Stimulated activated CD4-positive, alpha-beta T cell treated with anti-CD3 and anti-CD28 coated beads, Interleukin-2, amount 100 ng/mL, for 24 hours (primary cell): ENCODE measurements at places on chromosomes 7 and 10.

DNA sequence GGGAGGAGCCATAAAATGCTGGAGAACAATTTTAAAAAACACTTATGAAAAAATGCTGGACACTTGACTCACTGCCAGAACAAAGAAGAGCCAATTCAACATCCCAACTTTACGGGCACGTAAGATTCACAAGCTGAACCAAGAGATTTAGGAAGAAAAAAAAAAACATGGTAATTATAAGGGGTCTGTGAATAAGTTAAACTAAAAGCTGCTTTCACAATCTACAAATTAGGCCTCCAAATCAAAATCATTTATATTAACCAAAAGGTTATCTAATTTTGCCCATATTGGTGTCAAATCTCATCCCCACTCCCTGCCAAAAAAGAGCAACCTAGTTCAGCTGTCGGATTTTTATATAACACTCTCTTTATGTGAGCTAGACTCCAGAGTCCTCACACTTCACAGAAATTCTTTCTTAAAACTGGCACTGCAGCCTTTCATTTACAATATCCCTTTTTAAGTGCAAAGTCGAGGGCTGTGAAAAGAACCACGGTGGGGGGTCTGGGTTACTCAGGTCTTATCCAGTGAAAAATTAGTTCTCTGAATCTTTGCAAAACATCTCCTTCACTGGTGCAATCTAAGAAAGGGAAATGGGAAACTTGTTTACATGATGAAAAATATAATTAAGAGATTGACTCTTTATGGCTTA is 30.4 kb upstream of the DGKI start:
- DNase-seq: no peak

DNA sequence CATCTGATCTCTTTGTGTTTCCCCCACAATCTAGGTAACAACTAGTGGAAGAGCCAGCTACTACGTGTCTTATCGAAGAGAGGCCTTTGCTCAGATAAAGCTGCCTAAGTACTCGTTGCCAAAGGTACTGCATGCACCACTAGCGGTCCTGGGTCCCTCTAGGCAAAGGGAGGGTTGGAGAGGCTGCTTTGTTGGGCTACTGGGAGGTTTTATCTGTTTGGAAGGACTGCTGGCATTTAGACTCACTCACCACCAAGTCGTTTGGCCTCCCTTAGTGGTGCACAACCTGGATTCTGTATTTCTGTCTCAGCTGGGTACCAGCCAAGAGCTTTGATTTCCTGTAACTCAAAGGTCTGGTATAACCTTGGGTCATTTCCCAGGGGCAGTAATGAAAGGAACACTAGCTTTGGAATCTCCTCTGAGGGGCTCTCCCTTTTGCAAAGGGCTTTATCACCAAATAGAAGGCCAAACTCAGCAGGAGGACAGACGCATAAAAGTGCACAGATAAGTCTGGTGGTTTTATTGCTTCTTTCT is 498.3 kb downstream of the SORCS3 start:
- no peak for DNase-seq

DNA sequence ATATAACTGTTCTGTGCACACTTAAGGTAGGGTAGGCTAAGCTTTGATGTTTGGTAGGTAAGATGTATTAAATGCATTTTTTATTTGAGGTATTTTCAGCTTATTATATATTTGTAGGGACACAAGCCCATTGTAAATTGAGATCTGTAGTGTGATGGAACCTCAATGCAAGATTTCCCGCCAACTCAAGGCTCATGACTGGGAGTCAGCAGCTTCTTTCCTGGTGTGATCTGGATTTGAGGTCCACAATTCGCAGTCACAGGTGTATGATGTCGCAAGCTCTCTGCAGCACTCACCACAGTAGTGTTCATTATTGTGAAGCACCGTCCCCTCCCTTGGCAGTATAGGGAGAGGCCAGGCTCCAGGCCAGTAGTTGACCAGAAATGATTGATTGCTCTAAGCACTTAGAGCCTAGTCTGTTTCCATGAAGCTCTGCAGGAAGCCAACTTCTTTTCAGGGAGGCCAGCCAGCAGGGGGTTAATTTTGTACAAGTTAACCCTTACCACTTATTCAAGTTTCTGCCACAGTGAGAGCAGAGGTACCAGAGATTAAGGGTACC is 54.9 kb downstream of the SEM1 start:
- DNase-seq: no peak

GRCh38 chr10:784403-785088 is 95.1 kb upstream of the DIP2C start:
- DNase-seq: peak; percentile 68

DNA sequence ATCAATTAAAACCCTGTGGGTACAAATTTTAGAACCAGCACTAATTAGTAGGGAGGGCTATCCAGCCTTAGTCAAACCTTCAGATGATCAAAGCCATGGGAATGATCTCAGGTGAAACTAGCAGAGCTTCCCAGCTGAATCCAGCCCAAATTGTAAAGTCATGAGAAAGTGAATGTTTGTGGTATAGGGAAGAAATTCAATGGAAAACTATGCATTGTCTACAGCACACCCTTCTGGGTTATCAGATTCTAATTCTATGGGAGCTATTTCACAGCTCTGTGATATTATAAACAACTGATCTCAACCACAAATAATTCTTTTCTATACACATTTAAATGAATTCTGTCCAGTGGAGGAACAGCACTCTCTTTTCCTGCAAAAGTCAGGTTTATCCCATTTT is 24.6 kb upstream of the BMPER start:
- no peak for DNase-seq

- DNase-seq: no peak
Measured at GRCh38 chr10:28678687-28679457, 1.6 kb downstream of the BAMBI start.

- DNase-seq: no peak
Measured at GRCh38 chr10:15801147-15801546, 59.2 kb downstream of the MINDY3 start.

- DNase-seq: no peak
Measured at GRCh38 chr10:97475936-97476594, 22.2 kb downstream of the MMS19 start.

DNA sequence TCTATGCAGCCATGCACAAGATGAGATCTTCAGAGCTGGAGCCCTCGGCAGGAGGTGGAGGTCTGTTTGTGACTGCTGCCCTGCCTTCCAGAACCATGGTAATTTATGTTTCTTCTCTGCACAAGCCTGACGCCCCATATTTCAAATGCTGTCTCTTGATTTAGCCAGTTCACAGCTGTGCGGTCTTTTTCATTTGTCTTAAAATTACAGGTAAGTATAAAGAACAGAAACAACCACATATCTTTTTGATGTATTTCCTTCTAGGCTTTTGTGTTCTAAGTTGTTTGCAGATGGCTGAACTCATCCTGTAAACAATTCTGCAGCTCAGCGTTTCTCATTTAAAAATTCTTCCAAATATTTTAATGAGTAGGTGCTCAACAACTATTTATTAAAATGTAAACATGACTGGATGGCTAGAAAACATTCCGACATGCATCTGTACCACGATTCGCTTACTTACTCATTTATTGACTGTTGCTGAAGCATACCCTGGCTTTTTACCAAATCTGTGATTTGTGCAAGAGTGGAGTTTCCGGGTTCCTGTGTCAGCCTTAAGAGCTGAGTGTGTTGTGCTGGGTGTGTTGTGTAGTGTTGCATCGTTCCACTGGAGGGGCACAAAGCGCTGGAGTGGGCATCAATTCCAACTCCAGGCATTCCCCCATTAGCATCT is 58.9 kb downstream of the PIP4K2A start:
- no peak for DNase-seq

DNA sequence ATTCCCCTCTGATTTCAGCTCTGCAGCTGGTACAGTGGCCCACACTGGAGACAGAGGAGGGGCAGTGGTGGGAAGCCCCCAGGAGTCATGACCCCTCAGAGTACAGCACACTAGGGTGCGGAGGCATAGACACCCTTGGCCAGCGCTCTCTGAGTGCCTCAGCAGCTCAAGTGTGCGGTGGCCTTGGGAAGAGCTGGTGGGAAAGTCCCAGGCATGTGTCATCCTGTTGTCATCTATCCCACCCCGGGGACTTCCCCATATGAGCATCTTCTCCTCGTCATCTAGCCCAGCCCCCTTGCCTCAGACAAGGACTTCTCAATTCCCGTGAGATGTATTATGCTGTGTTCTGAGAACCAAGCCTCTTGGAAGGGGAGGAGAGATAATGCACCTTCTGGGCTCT is 15.6 kb upstream of the PPIF start:
- DNase-seq: peak; percentile 83

DNA sequence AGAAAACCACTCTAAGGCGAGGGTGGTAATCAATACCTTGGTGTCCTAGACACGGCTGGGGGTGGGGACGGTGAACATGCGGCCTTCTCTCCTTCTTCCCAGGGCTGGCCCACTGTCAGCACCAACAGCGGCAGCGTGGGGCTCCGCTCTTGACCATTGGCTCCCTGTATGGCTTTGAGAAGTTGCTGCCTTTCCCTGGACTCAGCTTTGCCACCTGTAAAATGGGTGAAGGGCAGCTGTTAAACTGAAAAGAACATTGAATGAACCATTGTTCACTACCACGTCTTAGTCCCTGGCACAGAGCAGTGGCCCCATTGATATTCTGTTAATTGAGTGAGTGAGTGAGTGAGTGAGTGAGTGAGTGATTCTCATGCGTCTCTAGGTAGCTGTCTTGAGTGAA is 95.3 kb downstream of the ZMIZ1 start:
- DNase-seq: no peak

GRCh38 chr10:117860823-117861222 is 185.9 kb downstream of the RAB11FIP2 start:
- DNase-seq: no peak

DNA sequence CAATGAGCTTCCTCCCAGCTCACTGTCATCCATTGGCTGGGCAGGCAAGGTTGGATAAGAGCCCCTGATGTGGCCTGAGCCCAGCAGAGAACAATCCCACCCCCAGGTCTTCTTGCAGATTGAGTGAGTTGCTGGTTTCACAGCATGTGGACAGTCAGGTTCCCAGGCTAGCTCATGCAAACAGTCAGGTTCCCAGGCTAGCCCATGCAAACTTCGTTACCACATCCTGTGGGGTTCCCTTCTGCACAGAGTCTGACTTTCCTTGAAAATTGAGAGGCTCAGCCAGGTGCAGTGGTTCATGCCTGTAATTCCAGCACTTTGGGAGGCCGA is 67.1 kb downstream of the TMEM130 start:
- no peak for DNase-seq

GRCh38 chr7:21656796-21657195 is 114.0 kb downstream of the DNAH11 start:
- no peak for DNase-seq

DNA sequence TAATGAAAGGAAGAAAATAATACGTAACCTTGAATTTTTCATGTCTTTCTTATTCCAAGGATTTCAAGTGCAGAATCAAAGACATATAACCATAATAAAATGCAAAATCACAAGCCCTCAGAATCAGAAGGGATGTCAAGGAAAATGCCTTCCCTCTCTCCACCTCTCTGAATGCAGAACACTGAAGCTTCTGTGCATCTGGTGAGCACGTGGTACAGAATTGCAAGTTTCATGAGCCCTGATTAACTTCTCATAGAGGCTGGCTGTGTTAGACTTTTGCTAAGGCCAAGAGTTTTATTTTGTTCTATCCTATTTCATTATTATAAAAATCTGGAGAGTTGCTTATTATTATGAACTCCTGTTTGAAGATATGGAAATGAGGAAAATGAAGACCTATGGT is 533.7 kb upstream of the POM121L12 start:
- no peak for DNase-seq

DNA sequence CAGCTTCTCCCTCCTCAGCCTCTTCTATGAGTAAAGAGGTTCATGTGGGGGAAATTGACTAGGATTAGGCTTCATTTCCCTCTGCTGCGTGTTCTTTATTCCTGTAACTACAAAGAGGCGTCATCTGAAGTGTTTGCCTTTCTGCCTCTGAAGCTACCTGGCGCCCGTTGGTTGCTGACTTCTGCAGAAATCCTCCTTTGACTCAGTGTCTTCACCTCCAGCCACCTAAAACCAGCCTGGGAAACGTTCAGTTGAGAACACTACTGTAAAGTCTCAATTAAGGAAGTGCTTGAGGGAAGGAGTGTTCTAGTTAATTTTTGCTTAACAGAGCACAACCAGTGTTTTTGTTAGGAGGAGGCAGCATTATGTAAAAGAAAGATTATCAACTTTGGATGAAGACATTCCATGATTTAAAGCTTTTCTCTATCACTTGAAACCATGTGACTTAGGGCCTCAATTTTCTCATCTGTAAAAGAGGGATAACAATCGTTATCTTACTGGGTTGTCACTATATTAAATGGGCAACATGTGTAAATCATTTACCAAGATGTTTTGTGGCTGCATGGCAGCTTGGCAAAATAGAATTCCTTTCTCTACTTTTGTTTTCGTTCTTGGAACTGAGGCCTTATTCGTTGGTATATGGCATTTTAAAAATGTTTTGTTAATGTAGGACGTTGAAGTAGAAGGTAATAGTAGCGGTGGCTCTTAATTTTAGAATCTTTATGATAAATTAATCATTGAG is 642.9 kb downstream of the SDK1 start:
- no peak for DNase-seq

- peak; percentile 82 for DNase-seq
Measured at GRCh38 chr10:62681211-62681940, 123.1 kb upstream of the ADO start.

DNA sequence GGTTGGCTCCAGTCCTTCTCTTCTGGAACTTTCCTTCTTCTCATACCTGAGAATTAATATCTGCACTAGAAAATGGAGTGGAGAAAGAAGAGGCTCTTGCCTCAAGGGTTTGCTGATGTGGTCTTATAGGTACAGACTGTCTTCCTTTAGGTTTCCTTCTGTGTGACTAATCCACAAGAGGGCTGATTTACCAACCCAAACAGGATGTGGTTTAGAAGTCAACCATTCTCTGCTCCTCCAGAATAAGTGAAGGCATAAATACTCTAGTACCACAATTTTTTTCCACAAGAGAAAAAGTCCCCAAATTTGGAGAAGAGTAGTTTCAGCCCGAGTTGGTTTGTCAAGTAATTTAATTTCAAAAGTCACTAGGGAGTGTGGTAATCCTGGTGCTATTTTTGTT is 85.8 kb downstream of the NRP1 start:
- no peak for DNase-seq

DNA sequence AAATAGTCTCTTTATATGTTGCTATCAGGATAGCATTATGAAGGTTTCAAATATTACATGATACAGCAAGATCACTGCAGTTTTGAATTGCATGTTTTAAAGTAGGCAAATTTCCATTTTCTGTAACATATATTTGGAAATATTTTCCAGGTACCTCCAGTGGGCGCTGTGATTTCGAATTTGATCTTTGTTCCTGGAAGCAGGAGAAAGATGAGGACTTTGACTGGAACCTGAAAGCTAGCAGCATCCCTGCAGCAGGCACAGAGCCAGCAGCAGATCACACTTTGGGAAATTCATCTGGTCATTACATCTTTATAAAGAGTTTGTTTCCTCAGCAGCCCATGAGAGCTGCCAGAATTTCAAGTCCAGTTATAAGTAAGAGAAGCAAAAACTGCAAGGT is 299.0 kb downstream of the MALRD1 start:
- no peak for DNase-seq
